ENCODE measurements at places on chromosomes 12 and 14.

DNA sequence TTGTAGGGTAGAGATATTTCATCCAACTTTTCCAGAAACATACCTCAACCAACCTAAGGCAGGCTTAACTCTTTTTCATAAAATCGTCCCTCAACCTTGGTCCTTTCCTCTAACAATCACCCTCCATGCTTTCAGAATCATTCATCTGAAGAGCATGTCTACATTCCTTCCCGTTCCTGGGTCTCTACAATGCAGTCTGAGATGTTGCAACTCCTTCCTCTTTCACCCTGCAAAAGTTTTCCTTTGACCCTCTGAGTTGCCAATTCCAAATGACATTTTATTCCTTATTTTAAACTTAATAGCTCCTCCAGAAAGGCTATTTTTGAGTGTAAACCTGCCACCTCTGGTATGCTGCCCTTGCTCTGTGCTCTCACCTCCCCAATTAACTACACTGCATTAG, 16.7 kb downstream of the SLC7A7 start:
- DNase-seq = no peak

DNA sequence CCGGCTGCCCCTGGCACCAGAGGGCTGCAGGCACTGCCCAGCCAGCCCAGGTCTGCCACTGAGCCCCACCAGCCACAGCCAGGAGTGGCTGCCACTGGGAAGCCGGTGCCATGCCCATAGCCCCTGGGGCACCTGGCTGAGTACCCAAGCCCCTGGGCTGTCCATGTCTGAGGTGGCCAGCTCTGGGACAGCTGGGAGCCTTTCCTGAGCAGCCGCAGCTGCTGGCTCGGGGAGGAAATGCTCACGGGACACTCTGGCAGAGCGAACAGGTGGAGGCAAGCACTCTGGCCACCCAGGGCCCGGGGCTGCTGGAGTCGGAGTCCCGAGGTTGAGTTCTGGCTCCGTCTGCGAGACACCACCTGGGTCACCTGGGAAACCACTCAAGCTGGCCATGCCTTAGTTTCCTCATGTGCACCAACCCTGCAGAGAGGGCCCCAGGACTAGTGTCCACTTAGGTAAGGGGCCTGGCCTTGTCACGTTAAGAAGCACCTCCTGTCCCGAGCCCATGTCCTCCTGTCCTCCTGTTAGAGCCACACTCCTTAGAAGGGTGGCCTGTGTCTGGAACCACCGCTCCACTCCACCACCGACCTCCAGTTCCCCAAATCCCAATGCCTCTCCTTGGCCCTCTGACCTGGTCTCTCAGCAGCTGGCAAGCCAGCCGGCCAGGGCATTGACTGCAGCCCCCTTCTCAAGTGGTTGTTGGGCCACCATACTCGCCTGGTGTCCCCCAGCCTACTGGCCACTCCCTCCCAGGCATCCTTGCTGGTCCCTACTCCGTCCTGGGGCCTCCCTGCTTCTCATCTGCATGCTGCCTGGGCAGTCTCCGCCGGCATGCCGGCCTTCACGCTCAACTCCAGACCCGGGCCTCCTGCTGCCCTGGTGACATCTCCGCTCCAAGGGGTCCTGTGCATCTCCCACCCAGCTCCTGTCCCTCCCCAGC, 45.3 kb downstream of the BEGAIN start:
- DNase-seq = no peak

- DNase-seq = no peak
Observed at GRCh38 chr12:46136249-46136648, 132.6 kb downstream of the SLC38A1 start.

DNA sequence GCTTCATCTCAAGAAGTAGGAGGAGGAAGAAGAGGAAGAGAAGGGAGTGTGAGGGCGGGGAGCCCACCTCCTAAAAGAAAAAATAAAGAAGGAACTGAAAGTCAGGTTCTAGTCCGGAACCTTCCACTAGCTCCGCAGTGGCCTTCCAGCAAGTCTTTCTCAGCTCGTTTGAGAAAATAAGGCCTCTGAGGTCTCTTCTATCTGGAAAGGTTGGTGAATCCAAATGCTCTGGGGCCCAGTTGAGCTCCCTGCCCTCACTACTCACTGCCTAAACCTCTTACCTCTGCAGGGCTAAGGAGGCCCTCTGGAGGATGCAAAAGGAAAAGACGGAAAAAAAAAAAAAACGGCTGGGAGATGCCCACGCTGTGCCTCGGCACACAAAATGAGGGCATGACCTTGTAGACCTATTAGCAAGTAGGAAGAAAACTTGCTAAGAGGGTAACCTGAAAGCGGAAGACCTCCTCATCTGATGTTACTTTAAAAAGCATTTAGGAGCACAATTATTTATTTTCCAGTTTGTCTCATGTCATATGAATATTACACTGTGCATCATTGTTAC, 35.9 kb downstream of the FBLN5 start:
- peak; percentile 59 for DNase-seq

DNA sequence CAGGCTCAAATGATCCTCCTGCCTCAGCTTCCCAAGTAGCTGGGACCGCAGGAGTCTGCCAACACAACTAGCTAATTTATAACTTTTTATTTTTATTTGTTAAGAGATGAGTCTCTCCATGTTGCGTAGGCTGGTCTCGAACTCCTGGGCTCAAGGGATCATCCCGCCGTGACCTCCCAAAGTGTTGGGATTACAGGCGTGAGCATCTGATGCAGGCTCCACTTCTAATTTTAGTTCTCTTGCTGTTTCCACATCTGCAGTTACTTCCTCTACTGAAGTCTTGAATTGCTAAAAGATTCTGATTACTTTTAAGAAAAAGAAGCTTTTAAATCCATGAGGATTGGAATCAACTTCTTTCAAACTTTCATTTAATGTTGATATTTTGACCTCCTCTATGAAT, 13.4 kb upstream of the SNX6 start:
- DNase-seq = no peak

GRCh38 chr12:70252832-70253231, 9.6 kb downstream of the CNOT2 start:
- DNase-seq = no peak

GRCh38 chr14:22523283-22523682, 65.7 kb downstream of the DAD1 start:
- no peak for DNase-seq

- DNase-seq = no peak
Observed at GRCh38 chr12:124324803-124325705, 30.2 kb downstream of the RFLNA start.

DNA sequence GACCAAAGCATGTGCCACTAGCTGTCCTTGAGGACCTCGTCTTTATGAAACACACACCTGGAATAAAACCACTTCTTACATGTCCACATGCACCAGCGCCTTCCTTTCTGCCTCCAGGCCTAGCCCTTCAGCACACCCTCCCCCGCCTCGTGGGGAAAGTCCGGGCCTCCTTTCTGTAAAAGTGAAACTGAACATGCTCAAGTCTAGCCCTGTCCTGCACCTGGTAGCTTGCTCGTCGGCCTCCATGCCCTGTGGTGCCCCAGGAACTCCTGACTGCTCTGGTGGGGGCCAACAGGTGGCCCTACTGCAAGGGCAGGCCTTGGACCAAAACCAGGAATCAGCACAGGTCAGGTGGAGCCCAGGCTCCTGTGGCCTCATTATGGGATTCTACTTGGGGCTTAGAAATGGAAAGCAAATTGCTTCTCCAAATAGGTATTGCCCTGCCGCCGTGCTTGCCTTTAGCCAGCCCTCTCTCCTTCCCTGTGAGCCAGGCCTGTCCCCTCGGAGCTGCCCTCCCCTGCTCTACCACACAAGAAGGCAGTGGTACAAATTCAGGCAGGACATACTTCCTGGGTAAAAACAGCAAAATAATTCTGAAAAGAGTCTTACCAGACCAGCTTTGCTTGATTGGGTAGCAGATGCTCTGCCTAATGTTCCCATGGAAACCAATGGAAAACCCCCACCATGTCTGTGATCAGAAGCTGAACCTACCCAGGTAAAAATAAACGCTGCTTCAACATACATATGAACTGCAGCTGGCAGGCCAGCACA, 43.5 kb downstream of the ERH start:
- DNase-seq = peak; percentile 86

DNA sequence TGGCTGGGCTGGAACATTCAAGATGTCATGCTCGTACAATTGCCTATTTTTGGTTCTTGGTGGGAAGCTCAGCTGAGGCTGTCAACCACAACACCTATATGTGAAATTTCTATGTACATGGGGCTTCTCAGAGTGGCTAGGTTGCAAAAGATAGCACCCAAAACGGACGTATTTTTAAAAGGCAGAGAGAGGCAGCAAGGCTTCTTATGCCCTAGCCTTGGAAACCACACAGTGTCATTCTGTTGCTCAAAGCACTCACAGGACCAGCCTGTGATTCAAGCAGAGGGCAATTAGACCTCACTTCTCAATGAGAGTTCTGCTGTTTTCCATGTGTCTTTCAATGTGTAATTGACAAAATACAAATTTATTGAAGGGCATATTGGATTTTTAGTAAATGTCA, 134.0 kb downstream of the GXYLT1 start:
- DNase-seq = no peak

- DNase-seq = no peak
Observed at GRCh38 chr12:12365931-12366431, 9.1 kb downstream of the BORCS5 start.

- DNase-seq = peak; percentile 79
Observed at GRCh38 chr14:22561661-22562579, 27.1 kb downstream of the DAD1 start.

- no peak for DNase-seq
Observed at GRCh38 chr14:29166507-29166906, 399.9 kb downstream of the FOXG1 start.

DNA sequence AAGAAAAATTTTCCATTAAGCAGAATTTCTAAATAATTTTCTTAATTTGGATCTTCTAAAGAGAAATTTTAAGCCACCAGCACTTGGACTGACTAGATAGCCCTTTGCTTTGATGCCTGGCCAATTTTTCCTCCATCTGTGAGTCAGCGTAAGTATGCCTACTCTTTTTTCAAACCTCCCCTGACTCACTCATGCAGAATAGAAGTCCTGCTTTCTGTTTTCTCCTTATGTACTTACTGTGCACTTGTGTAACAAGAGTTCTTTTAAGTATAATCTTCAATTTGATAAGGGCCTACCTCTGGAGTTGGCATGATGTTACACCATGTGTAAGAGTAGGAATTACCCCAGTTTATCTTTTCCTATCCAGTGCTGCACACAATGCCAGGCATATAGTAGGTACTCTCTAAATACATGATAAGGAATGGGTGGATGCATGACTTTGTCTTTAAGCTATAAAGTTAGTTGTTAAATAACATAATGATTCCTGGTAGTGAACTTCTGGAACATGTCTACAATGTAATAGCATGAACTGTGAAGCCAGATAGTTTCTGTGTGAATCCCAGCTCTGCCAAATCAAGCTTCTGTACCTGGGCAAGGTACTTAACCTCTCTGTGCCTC, 329.6 kb downstream of the TMTC2 start:
- DNase-seq = no peak

GRCh38 chr12:111006621-111007020, 86.2 kb upstream of the MYL2 start:
- DNase-seq = no peak
